NCI-H2081 (cell line): ENCODE measurements at places on chromosomes 12 and 14.

DNA sequence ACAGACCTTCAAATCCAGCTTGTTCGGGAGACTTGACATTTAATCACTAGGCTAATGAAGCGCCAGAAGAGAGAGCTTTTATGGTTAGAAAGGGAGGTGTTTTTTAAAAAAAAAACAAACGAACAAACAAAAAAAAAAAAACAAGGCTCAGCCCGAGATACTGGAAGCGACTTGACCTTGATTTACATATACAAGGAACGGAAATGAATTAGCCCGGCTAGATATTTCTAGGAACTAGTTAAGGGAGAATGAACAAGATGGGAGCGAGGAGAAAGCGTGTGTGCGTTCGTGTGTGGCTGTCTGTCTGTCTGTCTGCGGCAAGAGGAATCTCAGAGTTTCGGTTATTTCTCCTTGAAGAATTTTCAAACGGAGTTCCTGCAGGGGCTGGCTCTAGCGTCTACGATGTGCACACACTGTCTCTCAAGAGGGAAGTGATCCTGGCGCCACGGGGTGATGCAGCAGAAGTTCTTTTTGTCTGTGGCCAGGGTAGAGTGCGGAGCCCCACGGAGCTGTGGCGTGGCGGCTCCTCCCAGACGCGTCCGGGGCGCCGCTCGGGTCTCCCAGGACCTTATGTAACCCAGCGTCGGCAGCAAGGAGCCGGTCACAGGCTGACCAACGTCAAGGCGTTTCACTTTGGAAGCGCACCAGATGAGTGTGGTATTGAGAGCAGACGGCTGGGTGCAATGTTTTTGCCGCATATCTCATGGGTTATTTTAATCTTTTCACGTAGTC, 18.8 kb downstream of the SOCS2 start:
- peak; percentile 37 for DNase-seq

DNA sequence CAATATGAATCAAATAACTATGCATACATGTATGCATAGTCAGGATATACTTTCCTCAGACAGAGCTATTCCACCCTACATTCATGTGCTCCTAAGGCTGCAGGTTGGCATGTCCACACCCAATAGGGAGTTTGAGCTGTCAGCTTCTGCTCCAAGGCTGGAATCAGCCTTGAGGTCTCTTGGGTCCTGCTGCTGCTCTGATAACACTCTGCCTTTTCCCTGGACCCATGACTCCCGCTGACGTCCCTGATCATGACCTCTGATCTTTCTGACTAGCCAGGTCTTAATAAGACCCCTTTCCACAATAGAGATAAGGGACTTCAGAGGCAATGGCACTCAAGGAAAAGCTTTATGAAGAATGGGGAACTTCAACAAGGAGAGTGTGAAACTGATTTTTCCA, 5.7 kb downstream of the PITPNM2 start:
- DNase-seq = no peak

- DNase-seq = no peak
Measured at GRCh38 chr12:75937486-75937885, 94.1 kb downstream of the PHLDA1 start.

GRCh38 chr12:62618319-62618718, 151.7 kb downstream of the MON2 start:
- DNase-seq = no peak

- no peak for DNase-seq
Measured at GRCh38 chr12:44654646-44655639, 221.2 kb downstream of the NELL2 start.

DNA sequence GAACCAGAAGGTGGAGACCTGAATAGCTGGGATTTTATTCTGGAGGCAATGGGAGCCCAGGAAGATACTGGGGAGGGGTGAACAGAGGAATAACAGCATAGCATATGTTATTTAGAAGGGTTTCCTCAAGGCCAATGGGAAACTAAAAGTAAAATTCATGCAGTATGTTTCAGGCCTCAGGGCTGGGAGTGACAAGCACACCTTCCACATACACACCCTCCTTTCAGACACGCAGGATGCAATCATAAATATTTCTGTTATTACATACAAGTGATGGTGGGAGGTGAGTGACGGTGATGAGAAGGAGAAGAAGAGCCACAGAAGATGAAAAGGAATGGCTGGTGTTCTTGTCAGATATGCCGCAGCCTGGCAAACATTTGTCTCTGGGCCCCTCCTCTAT, 106.1 kb upstream of the FLRT2 start:
- no peak for DNase-seq

DNA sequence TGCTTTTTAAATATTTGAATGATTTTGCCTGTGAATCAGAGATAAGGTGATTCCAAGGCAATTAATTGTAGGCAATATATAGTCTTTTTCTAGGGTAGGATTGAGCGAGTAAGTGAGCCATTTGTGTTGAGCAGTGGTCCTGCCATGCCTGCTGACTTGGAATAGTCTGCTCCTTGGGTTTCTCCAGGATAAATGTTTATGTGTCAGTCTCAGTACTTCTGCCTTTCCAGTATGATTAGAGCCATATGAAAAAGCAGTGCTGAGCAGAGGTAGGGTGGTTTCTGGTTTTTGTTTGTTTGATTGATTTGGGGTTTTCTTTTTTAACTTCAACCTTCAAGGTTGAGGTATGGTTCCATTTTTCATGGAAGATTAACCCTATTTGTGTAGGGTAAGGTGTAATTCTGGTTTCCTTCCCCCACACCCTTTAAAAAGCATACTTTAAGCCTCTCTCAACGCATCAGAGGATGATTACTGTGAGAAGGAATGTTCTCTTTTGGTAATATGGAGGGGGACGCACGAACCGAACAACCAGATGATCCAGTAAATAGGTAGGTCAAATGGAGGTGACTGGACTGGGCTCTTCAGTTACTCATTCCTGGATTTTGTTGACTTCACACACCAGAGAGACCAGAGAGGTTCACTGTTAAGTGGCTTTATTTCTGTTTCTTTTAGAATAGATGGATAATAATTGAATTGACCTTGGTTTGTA, 22.7 kb downstream of the FRMD6 start:
- DNase-seq = no peak

DNA sequence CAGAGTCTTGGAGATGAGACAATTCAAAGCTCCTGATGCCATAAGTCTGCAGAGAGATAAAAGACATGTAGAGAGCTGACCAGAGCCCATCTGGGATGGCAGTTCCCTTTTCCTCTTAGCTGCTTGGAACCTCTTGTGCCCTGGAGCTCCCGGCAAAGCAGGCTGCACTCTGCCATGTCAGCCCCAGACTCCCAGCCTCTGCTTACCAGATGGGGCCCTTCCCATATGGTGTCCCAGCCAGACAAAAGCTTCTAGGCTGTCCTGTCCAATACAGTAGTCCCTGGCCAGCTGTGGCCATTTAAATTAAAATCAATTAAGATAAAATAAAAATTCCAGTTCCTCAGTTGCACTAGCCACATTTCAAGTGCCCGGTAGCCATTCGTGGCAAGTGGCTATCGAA, 303.9 kb downstream of the TTC6 start:
- DNase-seq = no peak

DNA sequence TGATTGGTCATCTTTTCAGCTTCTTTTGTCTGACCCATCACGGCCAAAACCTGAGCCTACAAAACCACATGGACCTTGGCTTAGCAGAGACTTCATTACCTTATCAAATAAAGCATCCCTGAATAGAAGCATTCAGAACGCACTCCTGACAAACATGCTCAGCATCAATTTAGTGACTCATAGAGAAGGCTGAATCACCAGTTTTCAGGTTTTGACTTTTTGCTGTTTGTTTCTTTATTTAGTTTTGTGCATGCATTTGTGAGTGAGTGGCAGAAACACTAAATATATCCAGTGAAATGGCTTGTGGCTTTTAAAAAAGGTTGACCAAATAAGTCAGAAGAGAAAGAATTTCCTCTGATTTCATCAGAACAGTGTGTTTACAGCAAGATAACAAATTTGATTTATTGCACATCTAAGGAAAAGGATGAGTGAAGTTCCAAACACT, 19.0 kb upstream of the OVCH1 start:
- DNase-seq = no peak

- no peak for DNase-seq
Measured at GRCh38 chr12:130716969-130717366, 869 bp upstream of the RIMBP2 start.

DNA sequence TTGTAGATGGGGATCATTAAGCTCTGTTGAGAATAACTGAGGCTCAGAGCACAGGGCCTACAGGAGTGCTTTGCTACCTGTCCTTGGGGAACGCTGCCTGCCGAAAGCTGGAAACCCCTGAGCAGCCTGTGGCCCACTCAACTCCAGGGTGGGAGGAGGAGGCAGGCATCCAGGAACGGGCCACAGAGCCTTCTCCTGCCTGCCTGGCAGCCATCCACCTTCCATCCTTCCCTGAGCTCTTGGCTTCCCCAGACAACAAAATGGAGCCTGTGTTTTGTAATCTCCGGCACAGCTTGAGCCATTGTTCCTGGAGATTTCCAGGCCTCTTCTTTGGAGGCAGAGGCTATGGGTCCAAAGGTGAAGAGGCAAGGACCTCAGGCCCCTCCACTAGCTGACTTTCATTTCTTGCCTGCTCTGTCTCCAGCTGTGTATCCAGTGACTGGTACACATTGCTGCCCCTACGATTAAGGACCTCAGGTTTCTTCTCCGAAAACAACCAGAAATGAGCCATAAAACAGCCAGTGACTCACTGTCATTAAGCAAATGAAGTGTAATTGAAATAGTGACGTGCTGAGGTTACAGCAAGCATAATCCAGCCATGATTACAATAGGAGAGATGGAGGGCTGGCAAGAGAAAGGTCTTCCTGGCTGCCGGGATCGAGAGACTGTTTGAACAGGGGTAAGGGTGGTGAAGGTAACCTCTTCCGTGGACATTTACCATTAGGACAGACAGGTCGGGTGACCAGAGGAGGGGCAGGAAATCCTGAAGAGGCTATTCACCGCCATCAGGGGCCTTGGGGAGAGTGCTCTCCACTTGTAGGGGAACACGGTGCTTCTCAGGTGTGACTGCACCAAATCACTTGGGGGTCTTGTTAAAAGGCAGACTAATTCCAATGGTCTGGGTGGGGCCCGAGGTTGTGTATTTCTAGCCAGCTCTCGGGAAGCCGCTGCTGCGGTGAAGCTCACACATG, 56.3 kb upstream of the KCNA5 start:
- peak; percentile 79 for DNase-seq

DNA sequence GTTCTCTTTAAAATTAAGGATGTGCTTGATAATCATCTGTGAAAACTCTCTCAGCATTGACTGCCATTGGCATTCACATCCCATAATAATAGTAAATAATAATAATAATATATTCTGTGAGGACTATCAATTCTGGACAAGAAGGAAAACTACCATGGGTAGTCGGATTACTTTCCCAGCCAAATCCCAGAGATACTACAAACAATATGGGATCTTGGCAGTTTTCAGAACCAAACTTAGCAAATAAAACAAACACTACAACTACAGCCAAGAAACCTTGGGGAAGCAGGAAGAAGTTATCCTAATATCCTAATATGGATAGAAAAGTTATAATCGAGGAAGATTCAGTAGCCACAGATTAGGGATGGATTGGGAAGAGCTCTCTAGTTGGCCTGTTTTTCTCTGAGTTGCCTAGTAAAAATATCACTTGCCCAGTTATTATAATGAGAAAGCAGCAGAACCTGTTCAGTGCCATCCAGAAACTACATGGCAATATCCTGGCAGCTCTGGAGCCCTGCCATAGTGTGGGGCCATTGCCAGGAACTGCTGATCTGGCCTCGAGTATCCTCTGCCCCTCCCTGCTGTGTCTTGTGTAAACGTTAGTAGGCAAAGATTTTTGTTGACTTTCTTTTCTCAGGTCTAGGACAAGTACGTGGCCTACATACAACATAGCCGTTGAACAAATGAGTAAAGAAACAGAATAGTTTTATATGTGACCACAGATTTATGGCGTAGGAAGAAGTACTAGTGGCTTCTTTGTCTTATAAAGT, 193.5 kb downstream of the SLC2A13 start:
- DNase-seq = no peak

DNA sequence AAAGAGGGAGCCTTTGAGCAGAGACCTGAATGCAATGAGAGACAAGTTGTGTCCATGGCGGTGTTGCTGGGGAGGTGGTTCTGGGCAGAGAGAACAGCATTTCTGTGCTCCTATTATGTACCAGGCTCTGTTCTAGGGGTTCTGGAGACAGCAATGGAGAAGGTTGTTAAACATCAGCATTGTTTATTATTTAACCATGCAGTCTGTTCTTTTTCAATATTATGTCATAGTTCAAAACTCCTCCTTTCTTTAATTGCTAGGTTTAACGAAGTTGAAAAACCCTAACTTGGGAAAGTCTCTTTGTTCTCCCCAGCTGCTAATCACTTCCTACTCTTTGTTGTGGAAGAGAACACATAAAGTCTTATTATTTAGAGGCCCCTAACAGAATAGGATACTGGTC, 279.3 kb downstream of the RAD51B start:
- DNase-seq = no peak

DNA sequence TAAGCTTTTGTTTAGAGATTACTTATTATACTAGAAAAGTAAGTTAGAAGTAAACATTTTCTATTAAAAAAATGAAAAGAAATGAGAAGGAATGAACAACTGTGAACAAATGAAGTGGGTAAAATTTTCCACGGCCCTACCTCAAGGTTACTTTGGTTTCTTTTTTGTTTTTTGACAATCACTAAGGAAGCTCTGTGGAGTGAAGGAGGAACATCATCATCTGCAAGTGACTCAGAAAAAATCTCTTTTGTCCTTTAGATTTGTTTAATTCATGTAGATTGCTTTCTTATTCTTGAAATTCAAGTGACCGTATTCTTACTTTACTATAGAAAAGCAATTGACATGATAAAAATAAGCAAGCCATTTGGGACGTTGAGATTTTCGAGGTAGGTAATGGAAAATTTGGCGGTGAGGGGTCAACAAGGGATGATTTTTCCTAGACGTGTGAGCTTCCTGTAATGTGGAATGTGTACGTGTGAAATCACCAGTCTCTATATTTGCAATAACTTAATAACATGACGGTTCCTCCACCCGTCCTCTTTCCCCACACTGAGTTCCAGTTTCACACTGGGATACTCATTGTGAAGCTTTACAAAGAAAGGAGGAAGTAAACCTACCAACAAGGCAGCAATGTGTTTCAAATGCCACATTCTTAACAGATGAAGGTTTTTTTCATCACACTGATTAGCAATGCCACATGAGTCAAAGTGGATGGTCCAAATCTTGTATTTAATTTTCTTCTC, 62.3 kb upstream of the EGLN3 start:
- no peak for DNase-seq

GRCh38 chr12:118979763-118980406, 1.5 kb upstream of the SRRM4 start:
- peak; percentile 73 for DNase-seq

DNA sequence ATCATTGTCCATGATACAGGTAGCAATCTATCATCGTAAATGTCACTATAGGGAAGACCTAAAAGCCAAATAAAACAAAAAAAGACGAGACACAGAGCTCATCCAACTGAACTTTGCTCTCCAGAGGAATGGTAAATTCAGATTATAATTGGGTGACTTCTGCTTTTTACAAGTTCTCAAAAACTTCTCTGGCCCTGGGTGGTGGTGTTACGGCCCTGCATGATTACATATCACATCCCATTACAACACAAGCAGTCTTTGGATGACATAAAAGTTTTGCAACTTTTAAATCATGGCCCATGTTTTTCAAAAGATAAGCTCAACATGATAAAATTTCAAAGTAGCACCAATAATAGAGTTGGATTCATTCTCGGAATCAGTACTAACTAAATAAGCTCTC, 299.6 kb downstream of the DIO2 start:
- no peak for DNase-seq
